RKO (cell line): ENCODE measurements at places on chromosomes 1 and 21.

DNA sequence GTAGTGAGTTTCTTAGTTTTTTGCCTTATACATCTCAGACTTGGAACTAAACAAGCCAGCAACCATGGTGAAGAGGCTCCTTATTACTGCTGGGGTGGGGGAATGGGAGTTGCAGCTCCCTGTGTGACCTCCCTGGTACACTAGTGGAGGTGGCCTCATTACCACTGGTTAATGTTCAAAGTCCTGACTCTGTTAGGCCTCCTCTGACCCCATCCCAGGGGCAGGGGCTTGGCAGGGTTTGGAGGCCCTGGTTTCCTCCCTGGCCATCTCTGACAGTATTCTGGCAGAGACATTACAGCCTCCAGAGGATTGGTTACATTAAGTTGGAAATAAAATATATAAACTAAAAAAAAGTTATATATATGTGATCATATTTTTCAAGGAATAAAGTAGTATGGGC, 45.2 kb downstream of the CLIC4 start:
- DNase-seq = no peak

GRCh38 chr1:207825719-207826556, 74.1 kb downstream of the CD46 start:
- DNase-seq = no peak

- DNase-seq = peak; percentile 5
These were observed 1967.6 kb downstream of the MRPL39 start for GRCh38 chr21:23639721-23640120.

- DNase-seq = no peak
These were observed 581.2 kb downstream of the PTPRC start for GRCh38 chr1:199220031-199220430.

DNA sequence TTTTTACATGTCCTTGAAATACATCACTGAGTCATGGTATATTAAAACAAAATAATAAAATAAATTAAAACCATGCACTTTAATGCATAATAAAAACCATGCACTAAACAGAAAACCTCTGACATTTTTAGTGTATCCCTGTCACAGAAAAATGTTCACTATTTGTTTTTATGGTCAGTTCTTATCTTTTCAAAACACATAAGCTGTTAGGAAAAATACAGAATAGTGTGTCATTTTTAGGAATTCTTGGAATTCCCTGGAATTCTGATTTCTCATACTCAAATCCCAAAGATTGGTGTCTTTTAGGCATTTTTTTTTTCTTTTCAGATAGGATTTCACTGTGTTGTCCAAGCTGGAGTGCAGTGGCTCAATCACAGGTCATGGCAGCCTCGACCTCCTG, 25.1 kb upstream of the TINAGL1 start:
- no peak for DNase-seq

DNA sequence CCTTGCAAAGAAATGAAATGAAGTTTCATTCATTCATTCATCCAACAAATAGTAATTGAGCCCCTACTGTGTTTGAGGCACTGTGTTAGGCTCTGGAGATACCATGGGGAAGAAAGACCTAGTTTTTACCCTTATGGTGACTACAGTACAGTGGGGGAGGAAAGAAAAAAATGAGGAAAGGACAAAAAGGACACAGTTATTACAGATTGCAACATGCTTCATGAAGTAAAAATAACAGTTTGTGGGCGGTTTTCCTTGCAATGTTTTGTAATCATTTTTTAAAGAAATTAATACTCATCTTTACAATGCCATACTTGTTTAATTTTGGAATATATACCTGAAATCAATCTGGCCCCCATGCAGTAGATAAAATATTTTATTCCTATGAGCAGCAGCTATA, 120.3 kb downstream of the TM2D1 start:
- DNase-seq = no peak

DNA sequence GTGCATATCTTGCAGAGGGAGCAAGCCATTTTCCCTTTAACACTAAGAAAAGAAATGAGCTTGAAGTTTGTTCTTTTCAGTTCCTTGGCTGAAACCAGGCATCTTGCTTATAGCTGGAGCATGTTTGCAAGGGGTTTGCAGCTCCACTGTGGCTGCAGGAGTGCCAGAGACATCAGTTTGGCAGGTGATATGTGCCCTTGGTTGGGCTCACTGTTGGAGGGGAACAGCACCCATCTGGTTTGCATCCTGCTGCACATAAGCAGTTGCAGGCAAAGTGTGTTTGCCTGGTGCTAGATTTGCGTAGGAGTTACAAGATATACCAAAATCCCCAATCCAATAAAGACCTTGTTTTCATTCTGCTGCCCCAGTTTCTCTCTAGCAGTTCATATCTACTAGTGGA, 47.8 kb upstream of the IKBKE start:
- no peak for DNase-seq

DNA sequence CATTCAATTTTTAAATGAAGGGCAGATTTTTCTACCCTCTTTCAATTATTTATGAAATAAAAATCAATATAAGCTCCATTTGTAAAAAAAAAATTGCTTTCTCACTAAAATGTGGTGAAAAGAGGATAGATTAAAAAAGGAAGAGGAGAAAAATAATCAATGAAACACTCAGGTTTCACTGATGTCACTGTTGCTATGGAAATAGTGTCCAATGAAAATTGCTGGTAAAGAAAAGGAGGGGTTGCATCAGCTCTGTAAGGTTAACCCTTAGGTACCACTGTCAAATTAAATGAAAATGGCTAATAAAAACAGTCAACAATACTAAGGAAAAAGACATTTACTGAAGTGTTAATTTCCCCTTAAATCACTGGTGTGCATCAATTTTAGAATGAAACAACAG, 91.6 kb upstream of the TTC39A start:
- peak; percentile 49 for DNase-seq

GRCh38 chr1:190864013-190864641, 386.5 kb upstream of the BRINP3 start:
- DNase-seq = no peak

- no peak for DNase-seq
These were observed 66.5 kb upstream of the SIPA1L2 start for GRCh38 chr1:232696466-232696865.

- peak; percentile 30 for DNase-seq
These were observed 6.4 kb upstream of the GUCA2B start for GRCh38 chr1:42146626-42147320.

- no peak for DNase-seq
These were observed 66.0 kb upstream of the GRIK3 start for GRCh38 chr1:37100310-37100709.

DNA sequence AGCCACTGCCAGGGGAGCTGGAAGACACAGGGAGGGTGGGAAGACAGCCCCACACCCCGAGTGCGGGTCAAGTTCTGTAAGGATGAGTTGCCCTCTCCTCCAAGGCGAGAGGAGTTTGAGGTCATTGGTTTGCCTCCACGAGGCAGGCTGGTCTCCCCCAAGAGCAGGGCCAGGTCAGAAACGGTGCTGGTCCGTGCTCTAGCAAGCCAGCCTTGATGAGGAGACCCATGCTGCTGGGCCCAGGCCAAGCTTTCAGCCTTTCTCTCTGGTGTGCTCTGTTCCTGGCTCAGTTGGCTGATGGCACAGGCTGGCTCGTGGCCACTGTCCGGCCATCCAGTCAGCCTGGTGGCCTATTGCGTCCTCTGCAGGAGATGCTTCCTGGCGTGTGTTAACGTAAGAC, 12.0 kb upstream of the PCBP3 start:
- DNase-seq = no peak

- DNase-seq = no peak
These were observed 17.7 kb downstream of the NMNAT1 start for GRCh38 chr1:9960706-9961562.

DNA sequence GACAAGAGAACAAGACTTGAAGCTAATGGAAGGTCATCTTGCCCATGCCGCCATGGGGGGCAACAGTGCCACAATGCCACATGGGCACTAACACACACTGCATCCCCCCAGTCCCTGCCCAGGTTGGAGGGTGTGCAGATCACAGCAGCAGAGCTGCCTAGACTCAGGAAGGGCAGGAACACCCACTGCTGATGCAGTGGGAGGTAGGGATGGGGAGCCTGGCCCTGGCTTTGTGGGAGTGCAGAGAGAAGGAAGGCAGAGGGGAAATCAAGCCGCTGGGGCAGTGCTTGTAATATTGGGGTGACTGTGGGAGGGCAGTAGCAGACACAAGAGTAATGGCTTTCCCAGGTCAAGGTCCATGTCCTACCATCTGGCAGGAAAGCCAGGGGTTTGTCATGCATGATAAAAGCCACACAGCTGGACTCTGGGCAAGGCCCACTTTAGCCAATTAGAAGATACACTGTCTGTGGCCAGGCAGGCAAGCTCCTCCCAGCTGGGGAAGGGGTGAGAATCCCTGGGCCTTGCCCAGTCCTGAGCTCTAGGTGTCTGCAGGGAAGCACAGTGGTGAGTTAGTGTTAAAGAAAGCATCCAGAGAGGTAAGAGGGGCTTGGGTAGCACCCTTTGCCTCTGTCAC, 25.4 kb upstream of the MEF2D start:
- DNase-seq = no peak

- peak; percentile 49 for DNase-seq
These were observed 4.8 kb downstream of the RBM34 start for GRCh38 chr1:235156265-235156664.

- DNase-seq = no peak
These were observed 27.7 kb upstream of the RIPK4 start for GRCh38 chr21:41794600-41794999.

- no peak for DNase-seq
These were observed 128.8 kb downstream of the KCNN3 start for GRCh38 chr1:154741327-154741726.

DNA sequence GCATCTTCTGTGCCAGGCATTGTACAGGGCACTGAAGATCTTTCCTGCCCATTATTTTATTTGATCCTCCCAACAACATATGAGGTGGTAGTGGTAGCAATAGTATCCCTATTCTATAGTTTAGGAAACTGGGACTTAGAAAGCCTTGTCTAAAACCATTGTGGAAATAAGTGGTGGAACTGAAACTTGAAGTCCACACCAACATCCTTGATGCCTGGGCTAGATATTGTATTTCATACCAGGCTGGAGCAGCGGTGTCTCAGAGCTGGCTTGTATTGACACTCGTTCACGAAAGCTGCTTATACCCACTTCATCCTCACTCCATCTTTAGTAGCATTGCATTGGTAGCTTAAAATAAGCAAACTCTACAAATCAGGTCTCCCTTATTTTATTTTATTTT, 9.7 kb upstream of the CTSS start:
- DNase-seq = no peak

- DNase-seq = no peak
These were observed 86.0 kb downstream of the PBX1 start for GRCh38 chr1:164644774-164645644.

DNA sequence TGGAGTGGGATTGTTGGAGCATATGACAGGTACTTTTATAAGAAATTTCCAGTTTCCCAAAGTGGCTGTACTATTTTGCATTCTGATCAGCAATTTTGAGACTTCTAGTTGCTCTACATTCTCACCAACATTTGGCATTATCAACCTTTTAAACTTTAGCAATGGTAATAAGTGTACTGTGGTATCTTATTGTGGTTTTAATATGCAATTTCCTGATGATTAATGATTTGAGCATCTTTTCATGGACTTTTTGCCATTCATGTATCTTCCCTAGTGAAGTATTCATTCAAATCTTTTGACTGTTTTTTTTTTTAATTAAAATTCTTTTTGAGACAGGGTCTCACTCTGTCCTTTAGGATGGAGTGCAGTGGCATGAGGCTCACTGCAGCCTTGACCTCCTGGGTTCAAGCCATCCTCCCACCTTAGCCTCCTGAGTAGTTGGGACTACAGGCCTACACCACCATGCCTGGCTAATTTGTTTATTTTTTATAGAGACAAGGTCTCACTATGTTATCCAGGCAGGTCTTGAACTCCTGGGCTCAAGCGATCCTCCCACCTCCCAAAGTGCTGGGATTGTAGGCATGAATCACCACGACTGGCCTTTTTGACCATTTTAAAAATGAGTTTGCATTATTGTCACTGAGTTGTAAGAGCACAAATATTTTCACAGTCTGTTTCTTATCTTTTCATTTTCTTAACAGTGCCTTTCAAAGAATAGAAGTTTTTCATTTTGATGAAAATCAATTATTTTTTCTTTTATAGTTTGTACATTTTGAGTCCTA, 7.8 kb upstream of the SLC6A9 start:
- no peak for DNase-seq

DNA sequence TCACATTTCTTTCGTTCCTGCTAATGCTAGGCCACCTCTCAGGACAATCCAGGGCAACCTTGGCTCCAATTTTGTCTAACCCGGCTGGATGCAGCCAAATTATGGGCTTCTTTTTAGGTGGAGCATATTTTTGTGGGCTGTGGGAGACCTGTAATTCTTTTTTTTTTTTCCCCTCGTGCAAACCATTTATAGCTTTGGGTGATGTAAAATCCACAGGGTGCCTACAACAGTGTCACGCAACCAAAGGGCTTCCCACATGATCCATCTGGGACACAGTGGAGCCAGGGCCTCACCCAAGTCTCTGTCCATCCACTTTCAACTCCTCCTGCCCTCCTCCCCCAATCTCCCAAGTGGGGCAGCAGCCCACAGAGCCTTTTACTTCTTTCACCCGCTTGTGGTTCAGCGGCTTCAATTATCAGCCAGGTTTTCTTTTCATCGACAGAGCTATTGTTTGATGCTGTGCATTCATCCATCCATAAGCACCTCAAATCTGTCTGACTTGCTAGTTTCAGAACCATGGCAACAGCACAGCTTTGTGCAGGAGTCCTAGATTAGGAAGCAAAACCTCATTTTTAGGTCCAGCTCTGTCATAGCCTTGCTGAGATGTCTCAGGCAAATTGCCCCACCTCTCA, 10.0 kb upstream of the OVAAL start:
- no peak for DNase-seq

GRCh38 chr1:48093147-48093546, 96.0 kb upstream of the TRABD2B start:
- no peak for DNase-seq

DNA sequence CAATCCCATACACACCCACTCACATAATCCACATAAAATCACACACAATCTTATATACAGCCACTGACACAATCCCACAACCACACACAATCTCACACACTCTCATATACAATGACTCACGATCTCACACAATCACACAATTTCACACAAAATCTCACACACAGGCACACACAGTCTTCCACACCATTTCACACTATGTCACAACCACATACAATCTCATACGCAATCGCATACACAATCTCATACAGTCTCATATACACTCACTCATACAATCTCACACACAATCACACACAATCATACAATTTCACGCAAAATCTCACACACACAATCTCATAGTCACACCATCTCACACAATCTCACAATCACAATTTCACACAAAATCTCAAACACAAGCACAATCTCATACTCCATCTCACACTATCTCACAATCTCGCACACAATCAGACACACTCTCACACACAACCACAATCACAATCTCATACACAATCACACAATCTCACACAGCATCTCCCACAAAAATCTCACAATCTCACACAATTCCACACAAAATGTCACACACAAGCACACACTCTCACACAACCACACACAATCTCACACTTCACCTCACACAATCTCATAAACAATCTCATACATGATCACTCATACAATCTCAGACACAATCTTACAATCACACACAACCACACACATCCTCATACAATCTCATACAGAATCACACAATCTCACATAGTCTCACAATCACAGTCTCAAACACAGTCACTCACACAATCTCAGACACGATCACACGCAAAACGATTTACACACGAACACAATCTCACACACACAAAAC, 18.5 kb downstream of the CASZ1 start:
- no peak for DNase-seq
